AG09319 (cell line): ENCODE measurements at places on chromosomes 4 and X.
A peak's percentile ranks its signal among the peaks of the same experiment; 100 is the strongest.

DNA sequence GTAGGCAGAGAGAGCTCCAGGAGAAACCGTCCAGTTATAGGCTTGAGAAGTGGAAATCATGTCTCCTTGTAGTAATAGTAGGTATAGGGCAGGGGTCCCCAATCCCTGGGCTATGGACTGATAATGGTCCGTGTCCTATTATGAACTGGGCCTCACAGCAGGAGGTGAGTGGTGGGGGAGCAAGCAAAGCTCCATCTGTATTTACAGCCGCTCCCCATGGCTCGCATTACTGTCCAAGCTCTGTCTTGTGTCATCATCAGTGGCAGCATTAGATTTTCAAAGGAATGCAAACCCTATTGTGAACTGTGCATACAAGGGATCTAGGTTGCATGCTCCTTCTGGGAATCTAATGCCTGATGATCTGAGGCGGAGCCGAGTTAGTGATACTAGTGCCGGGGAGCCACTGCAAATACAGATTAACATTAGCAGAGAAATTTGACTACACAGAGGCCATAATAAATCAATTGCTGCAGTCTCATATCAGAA lies 67.6 kb downstream of the MRPL1 start:
- no peak for DNase-seq

- DNase-seq = no peak
Observed at GRCh38 chrX:48839686-48840085, 4.3 kb upstream of the PCSK1N start.

GRCh38 chr4:57065730-57066482 lies 44.3 kb downstream of the IGFBP7 start:
- DNase-seq = no peak

DNA sequence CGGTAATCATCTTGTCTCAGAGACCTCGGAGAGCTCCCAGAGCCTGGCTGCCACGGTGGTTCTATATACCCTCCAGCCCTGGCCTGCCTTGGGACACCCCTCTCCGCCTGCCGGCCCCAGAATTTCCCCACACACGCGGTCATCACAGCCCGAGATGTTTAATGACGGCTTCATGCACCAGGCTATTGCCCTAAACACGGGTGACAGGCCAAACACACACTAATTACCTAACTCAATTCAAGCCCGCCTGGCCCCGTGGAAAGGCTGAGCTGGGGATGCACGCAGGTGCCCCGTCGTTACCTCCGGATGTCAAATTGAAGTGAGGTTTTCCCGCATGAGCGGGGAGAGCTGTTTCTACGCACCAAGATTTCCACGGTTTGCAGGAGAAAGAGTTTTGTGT lies 72.9 kb upstream of the PPP2R3B start:
- DNase-seq = no peak

- no peak for DNase-seq
Observed at GRCh38 chr4:174225349-174226049, 58.0 kb downstream of the FBXO8 start.

GRCh38 chr4:125321709-125322365 lies 7.1 kb downstream of the FAT4 start:
- no peak for DNase-seq

DNA sequence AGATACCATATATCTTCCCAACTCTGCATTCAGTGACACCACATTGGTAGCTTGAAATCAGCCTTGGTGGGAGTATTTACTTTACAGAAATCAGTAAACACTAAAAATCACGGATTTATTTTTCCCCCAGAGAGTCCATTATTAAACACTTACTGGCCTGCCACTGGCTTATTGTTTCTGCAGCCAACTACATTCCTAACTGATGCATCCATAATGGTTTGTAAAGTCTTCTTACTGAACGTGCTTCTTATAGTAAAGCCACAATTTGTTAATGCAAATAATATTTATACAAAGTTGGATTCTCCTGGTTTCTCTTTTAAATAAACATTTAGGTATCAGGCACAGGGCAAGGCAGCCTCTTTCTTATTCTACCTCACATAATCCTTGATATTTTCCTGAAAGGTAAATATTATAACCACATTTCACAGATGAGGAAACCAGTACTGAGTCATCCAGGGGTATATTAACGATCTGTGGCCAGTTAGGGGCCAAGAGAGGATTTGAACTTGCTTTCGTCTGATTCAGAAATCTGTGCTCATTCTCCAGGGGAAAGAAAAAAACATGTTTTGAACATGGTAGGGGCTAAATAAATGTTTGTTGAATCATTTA lies 136.5 kb downstream of the RAB28 start:
- DNase-seq = no peak

GRCh38 chr4:187586892-187587291 lies 408.7 kb upstream of the ZFP42 start:
- DNase-seq = no peak

GRCh38 chrX:73766431-73766795 lies 203.4 kb downstream of the CHIC1 start:
- DNase-seq = no peak

DNA sequence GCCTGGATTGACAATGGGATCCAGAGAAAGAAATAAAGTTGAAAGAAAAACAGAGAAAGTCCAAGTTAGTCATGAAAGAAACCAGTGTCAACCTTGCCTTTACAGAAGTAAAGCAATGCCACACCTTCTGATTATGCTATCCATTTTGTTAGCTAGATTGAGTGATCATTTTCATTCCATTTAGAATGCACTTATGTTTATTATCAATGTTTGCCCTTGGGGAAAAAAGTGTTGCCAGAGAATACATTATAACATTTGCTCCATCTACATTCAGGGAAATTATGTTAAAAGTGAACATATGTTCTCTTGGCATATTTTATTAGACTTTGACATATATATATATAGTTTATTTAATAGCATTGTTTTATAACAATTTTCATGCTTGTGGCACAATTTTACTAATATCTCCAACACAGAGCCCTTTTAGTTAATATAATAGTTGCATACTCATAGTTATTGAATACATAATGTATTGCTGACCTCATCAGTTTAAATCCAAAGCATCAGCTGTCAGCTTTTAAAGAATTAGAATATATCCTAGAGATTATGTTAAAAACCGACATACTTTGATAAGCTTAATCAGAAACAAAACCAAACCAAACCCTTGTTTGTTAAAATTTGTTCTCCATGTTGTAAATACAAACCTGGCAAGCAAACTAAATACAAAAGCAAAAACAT lies 134.2 kb downstream of the SORBS2 start:
- DNase-seq = no peak

DNA sequence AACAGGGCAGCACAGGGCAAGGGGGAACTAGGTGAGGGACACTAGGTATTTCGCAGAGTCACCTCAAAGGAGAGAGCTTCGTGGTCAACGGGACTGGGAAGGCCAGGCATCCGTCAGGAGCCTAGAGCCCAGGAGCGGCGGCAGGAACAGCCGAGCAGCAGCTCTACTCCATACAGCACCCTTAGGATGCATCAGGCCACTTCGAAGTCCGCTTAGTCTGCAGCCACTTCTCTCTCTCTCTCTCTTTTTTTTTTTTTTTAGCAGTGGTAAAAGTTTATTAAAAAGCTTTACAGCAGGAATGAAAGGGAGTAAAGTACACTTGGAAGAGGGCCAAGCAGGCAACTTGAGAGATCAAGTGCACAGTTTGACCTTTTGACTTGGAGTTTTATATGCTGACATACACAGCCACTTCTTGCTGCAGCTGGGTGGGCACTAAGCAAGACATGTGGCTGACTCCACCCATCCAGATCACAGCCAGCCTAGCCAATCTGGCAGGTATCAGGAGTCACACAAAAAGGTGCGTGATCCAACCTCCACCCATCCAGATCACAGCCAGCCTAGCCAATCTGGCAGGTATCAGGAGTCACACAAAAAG lies 209.7 kb upstream of the RADX start:
- DNase-seq = no peak

DNA sequence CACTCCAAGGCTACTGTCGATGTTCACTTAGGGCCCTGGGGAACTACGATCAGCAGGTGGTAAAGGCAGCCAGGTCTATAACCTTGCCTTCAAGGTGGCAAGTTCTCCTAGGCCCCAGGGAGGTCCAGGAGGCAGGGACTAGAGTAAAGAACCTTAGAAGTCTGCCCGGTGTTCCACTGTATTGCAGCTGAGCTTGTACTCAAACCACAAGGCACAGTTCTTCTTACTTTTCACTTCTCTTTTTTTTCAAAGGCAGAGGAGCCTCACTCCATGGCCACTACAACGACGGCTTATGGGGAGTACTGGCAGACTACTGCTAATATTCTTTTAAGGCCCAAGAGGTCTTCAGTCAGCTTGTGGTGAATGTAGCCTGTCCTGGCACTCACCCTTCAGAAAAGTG lies 78.8 kb upstream of the GPR174 start:
- DNase-seq = no peak

GRCh38 chr4:99033956-99034355 lies 38.4 kb downstream of the METAP1 start:
- no peak for DNase-seq

GRCh38 chr4:6627832-6628231 lies 12.7 kb upstream of the MRFAP1 start:
- no peak for DNase-seq

- no peak for DNase-seq
Observed at GRCh38 chrX:115911967-115912366, 258.6 kb upstream of the AGTR2 start.

DNA sequence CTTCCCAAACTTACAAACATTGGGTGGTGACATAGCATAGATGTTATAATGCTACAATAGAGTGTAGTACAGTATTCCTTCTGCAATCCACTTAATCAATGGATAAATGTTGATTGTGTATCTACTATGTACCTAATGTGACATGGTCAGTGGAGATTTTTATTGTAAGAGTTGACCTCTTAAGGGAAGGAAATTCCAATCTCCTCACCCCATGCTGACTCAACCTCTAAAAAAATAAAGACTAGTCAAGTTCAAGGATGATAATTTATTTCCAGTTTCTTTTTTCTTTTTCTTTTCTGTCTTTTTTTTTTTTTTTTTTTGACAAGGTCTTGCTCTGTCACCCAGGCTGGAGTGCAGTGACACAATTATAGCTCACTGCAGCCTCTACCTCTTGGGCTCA lies 206.5 kb upstream of the STS start:
- DNase-seq = no peak

GRCh38 chr4:21554066-21554465 lies 394.5 kb downstream of the KCNIP4 start:
- DNase-seq = no peak

- DNase-seq = no peak
Observed at GRCh38 chr4:162151850-162152249, 11.9 kb downstream of the FSTL5 start.

GRCh38 chr4:18067031-18067430 lies 45.5 kb upstream of the LCORL start:
- no peak for DNase-seq

DNA sequence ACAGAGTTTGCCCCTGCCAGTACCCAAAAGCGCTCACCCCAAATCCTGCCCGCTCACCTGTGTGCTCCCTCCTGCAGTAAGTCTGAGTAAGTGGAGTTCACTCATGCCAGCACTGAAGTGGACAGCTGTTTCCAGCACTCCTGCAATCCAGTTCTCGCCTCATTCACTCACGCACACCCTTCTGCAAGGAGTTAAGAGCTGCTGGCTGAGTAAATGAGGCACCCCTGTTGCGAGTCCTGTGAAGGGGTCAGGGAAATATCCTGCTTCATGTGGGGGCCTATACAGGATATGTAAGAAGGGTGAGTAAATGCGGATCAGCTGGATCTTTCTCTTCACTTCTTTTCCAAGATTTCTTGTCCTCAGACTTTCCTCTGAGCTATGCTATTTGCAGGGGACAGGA lies 23.5 kb downstream of the CXCL8 start:
- no peak for DNase-seq

- DNase-seq = no peak
Observed at GRCh38 chr4:112206431-112206830, 25.2 kb upstream of the AP1AR start.

DNA sequence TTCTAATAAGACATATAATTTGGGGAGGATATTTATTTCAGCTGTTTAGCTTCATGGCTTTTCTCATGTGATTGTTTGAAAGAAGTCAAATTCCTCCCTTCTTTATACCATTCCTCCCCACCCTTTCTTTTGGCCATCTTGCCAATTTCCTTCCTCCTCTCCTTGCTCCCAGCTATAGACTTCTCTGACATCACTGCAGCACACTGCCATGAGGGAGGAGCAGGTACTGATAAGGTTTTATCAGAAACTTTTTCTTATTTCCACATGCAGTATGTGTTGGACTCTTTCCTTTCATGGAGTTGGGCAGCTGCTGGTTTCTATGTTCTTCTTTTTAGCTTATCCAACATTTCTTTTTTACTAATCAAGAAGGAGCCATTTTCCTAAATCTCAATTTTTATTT lies 481.7 kb upstream of the NR3C2 start:
- no peak for DNase-seq

GRCh38 chr4:26785810-26786209 lies 74.8 kb upstream of the STIM2 start:
- no peak for DNase-seq

DNA sequence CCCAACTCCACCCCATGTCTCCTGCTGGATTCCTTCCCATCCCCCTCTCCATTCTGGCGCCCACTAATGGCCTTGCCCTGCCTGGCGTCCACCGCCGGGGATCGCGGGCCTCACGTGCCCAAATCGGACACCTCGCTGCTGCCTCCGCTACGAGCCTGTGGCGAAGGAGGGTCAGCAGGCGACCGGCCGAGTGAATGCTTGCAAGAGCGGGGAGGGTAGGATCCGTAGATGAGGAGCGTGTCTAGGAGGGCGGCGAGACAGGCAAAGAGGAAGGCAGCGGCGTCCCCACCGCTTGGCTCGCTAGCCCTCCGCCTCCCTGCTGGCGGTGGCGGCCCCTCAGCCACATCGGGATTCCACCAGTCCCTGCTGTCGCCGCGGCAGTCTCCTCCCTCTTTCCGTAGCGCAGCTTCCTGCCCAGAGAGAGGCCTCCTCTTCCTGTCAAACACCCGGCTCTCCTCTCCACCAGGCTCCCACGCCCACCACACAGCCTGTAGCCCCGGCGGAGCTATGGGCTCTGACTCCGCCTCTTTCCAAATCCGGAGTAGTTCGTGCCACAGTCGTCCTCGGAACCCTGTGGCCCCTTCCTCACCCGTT lies at the start of gene SPIN2B:
Gene SPIN2B, minus strand, starts transcription at position 387 of the 594 bp plus-strand sequence.
- DNase-seq = peak; percentile 30

DNA sequence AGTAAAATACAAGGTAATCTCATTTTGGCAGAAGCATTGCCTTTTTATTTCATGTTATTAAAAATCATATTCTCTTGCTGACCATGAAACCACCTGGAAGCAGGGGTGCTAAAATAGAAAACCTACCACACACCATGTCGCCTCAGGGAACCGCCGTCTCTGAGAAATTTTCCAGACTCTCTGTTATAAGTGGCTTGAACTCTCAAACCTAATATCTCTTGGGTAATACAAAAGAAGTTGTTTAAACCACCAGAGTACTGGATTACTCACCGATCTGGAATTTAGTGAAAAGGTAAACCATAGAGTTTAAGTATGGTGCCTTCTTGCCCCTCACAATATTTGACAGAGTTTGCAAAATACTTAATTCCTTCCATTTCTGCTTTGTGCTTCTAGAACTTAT lies 27.7 kb downstream of the ENPP6 start:
- DNase-seq = no peak

DNA sequence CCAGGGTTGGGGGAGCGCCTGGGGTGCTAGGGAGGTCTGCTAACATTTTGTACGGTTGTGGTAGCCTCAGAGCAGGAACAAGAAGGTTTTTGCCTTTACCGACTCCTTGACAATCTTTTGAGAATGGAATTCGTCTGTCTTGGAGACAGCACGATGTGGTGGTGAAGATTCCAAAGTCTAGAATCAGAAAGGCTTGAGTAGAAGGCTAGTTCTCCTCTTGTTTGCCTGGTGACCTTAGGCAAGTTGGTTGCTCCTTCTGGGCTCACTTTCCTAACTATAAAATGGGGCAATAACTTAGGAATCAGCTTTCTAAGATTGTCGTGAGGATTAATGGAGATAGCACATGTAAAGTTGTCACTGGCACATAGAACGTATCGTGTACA lies 741 bp downstream of the FAM47E start:
- no peak for DNase-seq
